NCI-H1105 treated with DMSO at 0.1 percent for 48 hours (cell line): ENCODE measurements at places on chromosomes 5 and 9.

DNA sequence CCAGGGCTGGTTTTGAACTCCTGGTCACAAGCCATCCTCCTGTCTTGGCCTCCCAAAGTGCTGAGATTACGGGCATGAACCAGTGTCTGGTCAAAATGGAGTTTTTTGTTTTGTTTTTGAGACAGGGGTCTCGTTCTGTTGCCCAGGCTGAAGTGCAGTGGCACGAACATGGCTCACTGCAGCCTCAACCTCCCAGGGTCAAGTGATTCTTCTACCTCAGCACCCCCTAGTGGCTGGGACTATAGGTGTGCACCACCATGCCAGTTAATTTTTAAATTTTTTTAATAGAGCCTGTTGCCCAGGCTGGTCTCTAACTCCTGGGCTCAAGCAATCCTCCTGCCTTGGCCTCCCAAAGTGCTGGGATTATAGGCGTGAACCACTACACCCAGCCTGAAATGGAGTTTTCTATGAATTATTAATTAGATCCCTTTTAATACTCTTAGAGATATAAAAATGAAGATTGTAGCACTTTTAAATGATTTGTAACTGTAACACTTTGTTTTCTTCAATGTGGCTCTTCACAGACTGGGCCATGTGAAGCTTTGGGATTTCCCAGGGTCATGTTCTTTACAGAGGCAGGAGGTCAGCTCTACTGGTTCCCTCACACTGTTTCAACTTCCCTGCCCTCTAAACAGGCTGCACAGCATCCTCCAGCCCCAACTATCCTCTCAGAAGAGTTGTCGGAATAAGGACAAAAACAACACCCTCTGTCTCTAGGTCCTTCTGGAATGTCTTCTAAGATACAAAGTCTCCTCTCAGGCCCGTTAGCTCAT, 32.7 kb upstream of the SPARC start:
- DNase-seq = no peak

GRCh38 chr5:114056185-114056538, 305.7 kb upstream of the KCNN2 start:
- no peak for DNase-seq

DNA sequence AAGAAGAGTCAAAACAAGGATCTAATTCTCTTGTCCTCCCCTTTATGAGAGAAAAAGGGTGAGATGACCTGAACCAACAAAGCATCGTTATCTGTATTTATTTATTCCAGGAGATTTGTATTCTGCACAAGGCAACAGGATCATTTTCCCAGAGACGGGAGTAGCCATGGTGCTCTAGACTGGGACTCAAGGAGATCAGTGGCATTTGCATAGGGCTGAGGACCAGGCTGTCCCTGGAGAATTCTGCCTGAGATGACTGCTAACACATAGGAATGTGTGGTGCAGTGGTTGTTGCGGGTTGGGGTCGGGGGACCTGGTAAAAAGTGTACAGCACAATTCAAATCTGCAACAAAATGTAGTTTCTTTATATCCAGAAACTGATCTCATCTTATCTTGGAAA, 22.3 kb upstream of the ZNF474 start:
- DNase-seq = no peak

- no peak for DNase-seq
Measured at GRCh38 chr5:100827481-100827889, 75.6 kb downstream of the ST8SIA4 start.
